ENCODE measurements at places on chromosomes 4 and X.
A peak's percentile ranks its signal among the peaks of the same experiment; 100 is the strongest.

DNA sequence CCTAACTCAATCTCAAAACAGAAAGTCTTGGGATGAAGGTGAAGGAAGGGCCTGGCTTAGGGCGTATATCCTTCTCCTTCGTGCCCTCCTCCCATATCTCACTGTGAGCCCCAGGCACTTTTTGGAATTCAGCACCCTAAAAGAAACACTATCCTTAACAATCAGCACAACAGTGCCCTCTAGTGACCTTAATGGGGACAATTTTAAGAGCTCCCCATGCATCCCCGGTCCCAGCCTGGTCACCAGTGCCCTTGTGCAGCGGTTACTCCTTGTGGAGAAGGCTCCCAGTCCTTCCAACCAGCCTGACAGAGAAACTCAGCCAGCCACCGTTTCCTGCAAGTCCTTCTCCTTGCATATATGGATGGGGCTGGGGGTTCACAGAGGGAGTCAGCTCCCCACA is 4.2 kb downstream of the PAK3 start:
- DNase-seq: peak; percentile 38

DNA sequence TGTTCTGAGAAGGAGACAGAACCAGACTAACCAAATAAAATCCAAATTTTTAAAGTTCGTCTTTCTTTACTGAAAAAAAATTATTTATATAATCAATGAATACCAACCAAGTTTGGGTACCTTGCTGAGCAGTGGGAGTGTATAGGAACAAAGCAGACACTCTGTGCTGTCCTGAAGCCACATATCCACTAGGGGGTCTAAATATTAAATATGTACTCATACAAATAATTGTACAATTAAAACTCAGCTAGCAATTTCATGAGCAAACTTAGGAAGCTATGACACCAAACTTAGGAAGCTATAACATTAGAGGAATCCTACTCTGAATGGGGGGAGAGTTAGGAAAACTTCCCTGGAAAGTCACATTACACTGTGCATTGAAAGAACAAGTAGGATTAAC is 582.0 kb upstream of the EPHA5 start:
- peak; percentile 27 for DNase-seq

DNA sequence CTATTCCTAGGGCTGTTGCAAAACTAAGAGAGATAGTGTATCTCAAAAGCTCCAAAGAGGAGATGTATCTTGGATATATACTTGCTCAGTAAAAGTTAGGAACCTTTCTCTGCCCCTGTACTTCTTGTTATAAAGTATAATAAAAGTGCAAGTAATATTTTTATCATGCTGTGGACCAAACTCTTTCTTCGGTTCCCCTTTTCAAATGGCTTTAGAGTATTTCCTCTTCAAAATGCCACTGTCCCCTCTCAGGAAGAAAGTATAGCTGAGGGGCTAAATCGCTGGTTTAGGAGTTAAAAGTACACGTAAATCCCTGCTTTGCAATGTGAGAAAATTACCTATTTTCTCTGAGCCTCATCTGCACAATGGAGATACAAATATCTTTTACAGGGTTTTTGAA is 169.1 kb upstream of the FTHL17 start:
- DNase-seq: no peak

GRCh38 chrX:291411-291901 is 10.3 kb downstream of the PLCXD1 start:
- no peak for DNase-seq

- DNase-seq: peak; percentile 6
These were observed 64.5 kb downstream of the GPC4 start for GRCh38 chrX:133350751-133351150.

GRCh38 chr4:110059556-110060191 is 138.7 kb downstream of the ELOVL6 start:
- peak; percentile 31 for DNase-seq
